ENCODE measurements at places on chromosomes 12 and 14.

- DNase-seq: no peak
These were observed 51.7 kb downstream of the ATP23 start for GRCh38 chr12:57993030-57993429.

- DNase-seq: no peak
These were observed 3.8 kb upstream of the TAS2R10 start for GRCh38 chr12:10829994-10830393.

GRCh38 chr12:89256060-89256459, 96.2 kb downstream of the DUSP6 start:
- no peak for DNase-seq

- DNase-seq: no peak
These were observed 68.0 kb downstream of the CCDC88C start for GRCh38 chr14:91349481-91350074.

DNA sequence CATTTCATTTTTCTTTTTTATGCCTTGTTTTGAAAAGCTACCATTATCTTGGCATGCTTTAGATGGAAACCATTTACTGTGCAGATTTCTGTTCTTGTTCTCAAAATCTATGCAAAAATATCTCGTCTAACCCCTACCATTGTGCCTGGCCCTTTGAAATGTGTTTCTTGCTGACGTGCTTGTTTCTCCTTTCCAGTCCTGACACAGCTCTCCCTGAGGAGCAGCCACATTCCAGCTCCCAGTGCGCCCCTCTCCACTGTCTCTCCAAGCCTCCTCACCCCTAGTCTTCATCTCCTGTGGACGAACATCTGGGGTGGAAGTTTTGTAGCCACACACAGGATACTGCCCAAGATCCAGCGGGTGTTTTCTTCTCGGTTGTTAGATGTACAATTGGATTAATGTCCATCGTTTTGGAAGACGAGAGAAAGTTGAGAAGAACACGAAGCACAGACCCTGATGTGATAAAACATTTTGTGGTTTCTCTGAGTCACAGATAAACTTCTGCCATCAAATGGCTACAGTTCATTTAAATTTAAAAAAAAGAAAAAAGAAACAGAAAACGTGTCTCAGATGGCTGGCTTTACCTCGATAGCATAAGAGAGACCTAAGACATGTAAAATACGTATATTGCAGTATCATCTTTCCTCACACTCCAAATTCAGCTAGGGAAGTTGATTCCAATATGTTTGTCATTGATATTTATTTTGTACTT, 21.9 kb upstream of the FGD4 start:
- no peak for DNase-seq

DNA sequence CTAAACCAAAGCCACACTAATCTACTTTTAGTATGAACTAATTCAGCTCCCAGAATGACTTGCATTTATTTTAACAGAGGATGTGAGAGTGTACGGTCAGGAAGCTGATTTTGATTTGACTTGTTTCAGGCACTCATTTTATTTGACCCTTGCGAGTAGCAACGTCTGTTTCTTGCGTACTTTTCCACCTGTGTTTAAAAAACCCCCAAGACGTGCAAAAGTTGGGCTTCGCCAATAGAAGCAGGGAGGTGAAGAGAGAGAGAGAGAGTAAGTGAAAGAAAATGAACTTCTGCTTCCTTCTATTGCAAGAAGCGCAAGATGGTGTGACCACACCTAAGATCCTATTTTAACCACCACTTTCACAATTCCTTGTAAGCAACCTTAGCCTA, 6.7 kb upstream of the SLC15A4 start:
- DNase-seq: no peak

- no peak for DNase-seq
These were observed 68.9 kb downstream of the ZNF641 start for GRCh38 chr12:48281811-48282210.

Data from NCI-H1930 (cell line).